ENCODE measurements at places on chromosomes 5 and 9.

- peak; percentile 25 for DNase-seq
These were observed 38.3 kb downstream of the FNIP1 start for GRCh38 chr5:131758520-131758900.

- DNase-seq, result no peak
These were observed 158.2 kb downstream of the SREK1 start for GRCh38 chr5:66302344-66302743.

- peak; percentile 60 for DNase-seq
These were observed 161.1 kb downstream of the MAST4 start for GRCh38 chr5:66757219-66757833.

- DNase-seq, result no peak
These were observed 4.5 kb downstream of the BRD9 start for GRCh38 chr5:887947-888637.

DNA sequence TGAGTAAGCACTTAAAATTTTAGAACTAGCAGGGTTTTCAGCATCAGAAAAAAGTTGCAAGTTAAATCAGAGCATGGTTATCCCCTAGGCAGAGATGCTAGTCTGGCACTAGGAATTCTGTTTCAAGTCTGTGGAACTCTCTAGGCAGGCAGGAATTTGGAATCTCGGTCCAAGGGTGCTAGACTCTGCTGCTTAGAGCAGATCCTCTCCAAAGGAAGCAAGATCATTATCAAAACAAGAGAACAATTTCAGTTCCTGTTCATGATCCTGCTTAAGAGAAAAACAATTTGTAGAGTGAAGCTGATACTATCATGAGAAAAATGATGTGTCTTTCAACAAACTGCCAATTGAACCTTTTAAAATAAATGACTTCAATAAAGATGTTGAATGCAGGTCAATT lies 420.7 kb downstream of the KIF4B start:
- DNase-seq, result no peak

- no peak for DNase-seq
These were observed 28.5 kb downstream of the TBC1D2 start for GRCh38 chr9:98226957-98227356.

DNA sequence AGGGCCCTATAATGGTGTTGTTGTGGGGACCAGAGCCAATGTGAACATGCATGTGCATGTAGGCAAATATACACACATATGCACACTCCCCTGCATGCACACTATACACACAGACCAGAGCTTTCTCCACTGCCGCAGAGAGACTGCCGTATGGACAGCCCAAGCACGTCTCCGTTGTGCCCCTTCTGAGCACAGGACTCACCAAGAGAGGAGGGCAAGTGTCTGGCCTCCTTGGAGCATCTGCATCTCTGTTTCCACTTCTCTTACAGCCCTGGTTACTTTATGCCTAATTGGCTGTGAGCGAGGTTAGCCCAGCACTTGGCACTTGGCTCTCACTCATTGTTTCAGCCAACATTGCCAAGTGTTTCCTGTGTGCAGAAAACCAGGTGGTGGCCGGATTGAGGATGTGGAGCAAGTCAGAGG lies 30.4 kb downstream of the CSF2 start:
- DNase-seq, result no peak

GRCh38 chr5:61933787-61934626 lies 372.0 kb upstream of the KIF2A start:
- peak; percentile 38 for DNase-seq

- DNase-seq, result no peak
These were observed 951 bp downstream of the UNC13B start for GRCh38 chr9:35162605-35163315.

- DNase-seq, result no peak
These were observed 43.7 kb downstream of the LURAP1L start for GRCh38 chr9:12818431-12819000.

GRCh38 chr9:124450931-124451661 lies 845 bp downstream of the ADGRD2 start:
- DNase-seq, result no peak

DNA sequence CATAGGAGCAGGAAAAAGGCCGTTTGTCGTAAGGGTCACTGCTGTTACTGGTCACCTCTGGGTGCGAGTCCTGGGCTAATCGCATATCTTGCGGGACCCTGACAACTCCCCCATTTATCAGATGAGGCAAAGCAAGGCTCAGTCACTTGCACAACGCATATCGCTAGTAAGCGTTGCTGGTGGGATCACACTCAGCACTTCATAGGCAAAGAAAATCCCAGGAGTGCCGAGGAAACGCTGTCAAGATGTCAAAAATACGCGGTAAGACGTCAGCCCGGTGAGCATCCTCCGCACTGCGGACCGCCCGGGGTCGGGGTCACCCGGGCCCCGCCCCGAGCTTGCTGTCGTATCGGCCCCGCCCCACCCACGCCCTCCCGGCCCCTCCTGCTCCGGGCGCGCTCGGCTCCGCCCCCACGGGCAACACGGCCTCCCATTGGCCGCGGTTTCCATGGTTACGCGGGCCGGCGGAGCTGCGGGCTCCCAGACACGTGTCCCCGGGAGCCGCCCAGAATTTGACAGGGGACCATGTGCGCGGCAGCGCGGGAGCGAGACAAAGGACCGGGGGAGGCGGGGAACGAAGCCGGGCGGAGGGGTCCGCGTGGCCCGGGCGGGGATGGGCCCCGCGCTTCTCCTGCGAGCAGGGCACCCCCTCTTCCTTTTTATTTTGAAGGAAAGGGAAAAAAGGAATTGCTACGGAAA lies 80.2 kb upstream of the IER5L start:
- DNase-seq, result peak; percentile 97

DNA sequence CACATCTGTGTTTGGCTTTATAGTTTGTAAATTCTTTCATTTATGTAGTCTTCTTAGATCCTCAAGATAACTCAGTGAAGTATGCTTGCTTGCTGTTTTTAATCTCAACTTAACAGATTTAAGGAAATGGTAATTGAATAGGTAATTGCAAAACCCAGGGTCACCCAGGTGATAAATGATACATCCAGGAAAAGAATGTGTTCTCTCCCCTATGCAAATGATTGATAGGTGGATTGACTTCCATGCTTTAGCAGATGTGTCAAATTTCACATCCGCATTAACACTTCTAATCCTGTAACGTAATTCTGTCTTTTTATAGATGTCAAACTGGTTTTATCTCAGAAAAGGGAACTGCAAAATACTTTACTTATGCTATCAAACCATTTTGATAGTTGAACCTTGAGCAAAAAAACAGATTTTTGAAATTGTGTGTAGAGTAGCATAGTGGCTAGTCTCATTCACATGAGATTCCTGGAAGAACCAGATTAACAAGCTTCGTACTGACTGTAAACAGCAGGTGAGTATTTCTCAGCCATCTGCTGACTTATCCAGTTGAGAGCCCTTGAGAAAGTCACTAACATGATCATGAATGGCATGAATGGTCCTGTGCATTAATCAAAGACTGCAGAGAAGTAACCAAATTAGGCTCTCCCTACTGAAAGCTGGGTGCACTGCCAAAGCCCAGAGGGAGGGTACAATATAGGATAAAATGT lies 86.7 kb upstream of the PAM start:
- DNase-seq, result no peak

DNA sequence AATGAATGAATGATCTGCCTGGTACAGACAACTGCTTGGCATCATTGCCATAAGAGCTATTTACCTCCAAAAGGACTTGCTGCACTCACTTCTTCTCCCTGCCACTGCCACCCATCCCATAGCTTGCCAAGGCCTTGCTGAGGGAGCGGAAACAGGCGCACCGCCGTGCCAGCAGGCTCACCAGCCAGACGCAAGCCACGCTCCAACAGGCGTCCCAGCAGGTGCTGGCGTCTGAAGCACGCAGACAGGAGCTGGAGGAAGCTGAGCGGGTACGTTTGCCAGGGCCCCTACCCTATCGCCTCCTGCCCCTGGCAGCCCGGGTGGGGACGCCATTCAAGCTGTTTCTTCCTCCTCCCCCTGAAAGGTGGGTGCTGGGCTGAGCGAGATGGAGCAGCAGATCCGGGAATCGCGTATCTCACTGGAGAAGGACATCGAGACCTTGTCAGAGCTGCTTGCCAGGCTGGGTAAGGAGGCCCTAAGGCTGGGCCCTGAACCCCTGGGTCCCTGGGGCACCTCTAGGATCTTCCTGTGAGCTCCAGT lies 8.9 kb upstream of the AIF1L start:
- DNase-seq, result no peak

DNA sequence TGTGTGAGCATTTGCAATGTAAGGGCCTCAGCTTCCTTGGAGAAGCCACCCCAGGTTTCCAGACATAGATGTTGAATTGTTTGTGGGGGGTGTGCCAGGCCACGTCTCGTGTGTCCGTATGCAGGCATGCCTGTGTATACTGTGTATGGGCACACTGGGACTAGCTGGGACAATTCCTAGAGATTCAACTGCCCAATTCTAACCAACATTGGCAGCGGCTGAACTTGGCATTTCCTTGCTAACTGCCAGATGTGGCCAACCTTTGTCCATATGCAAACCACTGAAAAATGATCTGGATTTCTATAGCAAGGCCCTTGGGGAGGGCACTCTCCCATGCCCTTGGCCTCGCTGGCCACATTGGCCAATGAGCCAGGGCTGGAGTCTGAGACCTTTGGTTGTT lies 50.3 kb downstream of the SAR1B start:
- DNase-seq, result no peak

DNA sequence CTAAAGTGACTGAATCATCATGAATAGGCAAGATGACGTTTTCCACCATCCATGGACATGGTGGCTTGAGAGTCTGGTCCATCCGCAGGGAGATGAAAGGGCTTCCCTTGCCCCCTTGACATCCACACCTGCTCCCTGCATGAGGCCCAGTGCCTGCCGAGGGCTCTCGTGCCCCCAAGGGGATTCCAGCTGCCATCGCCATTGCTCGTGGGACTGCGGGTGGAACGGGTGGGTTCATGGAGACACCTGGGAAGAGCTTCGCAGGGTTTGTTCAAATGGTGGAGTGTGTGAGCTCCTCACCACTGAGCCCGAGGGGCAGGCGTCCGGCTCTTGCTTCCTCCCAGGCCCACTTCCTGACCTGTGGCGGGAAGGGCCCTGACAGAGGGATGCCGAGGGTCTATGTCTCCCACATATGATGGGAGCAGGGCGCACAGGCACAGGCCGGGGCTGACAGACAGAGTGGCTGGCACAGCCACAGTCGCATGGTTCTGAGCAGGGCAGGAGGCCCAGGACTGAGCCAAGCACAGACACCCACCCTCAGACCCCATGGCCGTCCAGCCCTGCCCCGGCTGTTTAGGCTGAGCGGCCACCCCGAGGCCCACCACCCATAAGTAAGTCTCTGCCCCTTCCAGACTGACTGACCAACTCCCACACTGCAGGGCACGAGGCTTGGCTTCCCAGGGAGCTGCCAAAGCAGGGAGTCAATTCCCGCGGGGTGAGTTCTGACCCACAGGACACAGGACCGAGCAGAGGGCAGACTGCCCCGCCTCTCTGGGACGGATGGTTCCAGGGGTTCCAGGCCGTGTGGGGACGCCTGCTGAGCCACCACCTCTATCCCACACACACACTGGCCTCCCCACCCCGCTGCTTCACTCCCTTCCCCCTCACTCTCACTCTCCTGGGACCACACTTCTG lies 70.0 kb upstream of the PPP1R26 start:
- DNase-seq, result no peak

- DNase-seq, result peak; percentile 58
These were observed 5.1 kb upstream of the RALGDS start for GRCh38 chr9:133125941-133126696.

- DNase-seq, result no peak
These were observed 27.3 kb downstream of the DMGDH start for GRCh38 chr5:79042188-79042587.

- no peak for DNase-seq
These were observed 81.7 kb downstream of the DOCK8 start for GRCh38 chr9:296411-296810.

DNA sequence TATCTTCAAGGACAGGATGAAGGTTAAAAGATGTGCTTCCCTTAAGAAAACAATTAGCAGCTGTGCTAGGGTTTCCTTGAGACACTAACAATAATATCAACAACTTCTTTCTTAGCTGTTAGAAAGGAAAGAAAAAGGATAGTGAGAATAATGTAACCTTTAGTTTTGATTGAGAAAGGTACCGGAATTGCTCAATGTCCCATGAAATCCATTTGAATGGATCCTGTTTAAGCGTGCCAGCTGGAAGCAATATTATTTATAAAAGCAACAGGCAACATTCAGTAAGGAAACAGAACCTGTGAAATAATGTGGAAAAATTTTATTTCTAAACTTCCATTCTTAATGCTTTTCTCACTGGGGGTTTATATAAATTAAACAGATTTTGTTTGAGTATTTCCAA lies 120.9 kb downstream of the CCDC192 start:
- no peak for DNase-seq

GRCh38 chr5:15695215-15695731 lies 195.3 kb downstream of the FBXL7 start:
- DNase-seq, result no peak

DNA sequence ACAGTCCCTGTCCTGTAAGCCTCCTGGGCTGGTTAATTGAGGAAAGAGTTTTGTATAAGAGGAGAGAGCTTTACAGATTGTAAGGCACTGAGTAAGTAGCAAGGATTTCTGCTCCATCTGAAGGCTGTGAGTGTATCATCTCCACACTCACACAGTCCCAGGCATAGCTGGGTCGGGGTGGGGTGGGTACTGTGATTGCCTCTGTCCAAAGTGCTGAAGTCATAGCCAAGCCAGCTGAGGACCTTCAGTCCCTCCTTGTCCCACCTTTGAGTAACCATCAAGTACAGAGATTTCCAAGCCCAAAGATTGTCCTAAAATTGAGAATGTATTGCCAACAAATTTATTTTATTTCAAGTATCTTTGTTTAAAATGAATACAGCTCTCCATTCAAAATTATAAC lies 5.5 kb upstream of the DNAJB5 start:
- DNase-seq, result peak; percentile 39

DNA sequence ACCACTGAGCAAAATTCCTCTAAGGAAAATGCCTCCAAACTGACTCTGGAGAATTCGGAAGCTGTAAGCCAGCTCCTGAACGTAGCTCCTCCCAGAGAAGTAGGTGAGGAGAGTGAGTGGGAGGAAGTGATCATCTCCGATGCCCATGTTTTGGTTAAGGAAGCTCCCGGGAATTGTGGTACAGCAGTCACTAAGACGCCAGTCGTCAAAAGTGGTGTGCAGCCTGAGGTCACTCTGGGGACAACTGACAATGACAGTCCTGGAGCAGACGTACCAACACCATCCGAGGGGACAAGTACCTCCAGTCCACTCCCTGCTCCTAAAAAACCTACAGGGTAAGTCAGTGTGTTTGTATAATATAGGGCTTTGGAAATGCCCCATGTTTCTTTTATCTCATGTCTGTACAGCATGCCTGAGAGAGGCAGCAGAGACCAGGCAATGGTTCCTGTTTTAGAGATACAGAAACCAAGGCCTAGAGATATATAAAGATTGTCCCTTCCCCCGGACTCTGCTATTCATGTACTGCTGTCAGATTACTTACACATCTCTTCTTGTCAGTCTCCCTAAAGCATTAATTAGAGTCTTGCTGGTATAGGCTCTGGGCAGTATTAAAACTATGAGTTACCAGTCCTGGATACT lies 23.9 kb downstream of the HMGXB3 start:
- no peak for DNase-seq

DNA sequence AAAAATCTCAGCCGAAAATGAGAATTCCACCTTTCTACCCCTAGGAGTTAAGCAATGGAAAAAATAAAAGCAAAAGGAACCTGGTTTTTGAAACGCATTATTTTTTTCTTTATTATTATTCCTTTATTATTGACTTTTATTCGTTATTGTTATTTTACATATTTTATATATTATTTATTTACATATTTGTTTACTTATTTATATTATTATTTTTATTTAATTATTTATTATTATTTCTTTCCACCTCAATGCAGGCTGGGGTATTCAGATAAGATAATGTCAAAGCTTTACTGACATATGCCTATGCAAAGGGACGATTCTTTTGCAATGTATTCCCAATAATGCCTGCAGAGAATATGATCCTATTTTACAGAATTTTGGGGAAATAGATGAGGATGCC lies 16.7 kb downstream of the UGT3A2 start:
- DNase-seq, result no peak
